ENCODE measurements at places on chromosomes 7 and 10.

- DNase-seq: no peak
These were observed 32.4 kb downstream of the SEMA3D start for GRCh38 chr7:85154282-85154937.

DNA sequence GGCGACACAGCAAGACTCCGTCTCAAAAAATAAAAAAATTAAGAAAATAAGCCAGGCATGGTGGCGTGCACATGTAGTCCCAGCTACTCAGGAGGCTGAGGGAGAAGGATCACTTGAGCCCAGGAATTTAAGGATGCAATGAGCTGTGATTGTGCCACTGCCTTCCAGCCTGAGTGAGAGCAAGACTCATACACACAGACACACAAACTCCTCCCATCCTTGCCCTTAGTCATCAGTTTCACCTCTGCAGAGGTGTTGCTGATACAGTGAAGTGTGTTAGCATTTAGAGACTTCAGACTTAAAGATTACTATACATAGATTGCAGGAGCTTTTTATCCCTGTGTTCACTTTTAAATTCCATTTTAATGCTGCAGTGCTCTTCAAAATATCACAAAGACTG is 5.5 kb upstream of the H2AZ2 start:
- DNase-seq: no peak

- DNase-seq: peak; percentile 26
These were observed 21.7 kb upstream of the PCGF5 start for GRCh38 chr10:91198781-91199180.

- no peak for DNase-seq
These were observed 666.7 kb upstream of the FOXK1 start for GRCh38 chr7:4015371-4015770.

DNA sequence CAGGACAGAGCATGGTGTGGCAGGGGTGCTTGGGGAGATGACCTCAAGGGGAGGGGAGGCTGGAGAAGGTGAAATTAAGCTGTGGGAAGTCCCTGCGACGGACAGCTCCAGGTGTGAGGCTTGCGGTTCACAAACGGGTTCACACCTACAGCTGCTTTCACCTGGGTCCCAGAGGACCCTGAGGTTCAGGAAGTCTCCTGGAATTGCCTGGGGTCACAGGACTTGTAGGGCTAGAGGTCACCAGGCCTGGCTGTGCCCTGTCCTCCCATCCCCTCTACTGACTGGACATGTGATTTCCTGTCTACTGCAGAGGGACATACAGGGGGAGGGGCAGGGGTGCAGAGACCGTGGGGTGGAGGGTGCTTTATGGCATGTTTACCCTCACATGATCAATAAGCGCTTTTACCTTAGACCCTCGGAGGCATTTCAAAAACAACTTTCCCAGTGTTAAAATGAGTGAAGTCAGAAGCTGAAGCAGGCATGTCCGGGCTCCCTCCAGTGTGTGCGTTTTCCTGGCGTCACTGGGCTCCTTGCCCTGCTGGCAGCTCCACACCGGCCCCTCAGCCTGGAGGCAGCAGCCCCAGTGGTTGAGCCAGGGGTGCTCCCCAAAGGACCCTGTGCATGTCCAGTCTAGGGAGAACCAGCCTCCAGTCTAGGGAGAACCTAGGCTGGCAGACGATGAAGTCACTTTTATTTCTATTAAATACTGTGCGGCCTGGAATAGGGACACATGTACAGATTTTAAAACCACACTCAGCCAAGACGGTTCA is 66.6 kb upstream of the IGFBP3 start:
- no peak for DNase-seq

DNA sequence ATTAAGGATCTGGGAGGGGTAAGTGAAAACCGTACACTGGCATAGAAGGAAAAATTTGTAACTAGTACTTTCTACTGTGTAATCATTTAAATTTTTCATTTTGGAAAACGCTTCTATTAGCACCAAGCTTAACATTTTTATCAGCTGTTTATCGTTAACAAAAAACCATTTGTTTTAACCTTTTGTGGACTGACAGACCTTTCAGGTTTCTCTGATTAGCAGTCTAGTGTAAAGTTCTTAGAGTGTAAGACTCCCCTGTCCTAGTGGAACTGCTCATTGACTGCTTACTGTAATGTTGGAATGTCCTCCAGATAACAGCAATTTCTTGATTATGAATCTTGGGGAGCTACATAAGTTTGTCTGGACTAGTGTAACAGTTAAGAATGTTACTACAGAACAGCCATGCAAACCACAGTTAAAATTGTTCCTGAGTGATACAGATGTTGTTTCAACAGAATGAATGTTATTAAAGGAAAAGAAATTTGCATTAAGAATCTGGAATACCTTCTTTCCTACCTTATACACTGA is 2.0 kb downstream of the DBF4 start:
- DNase-seq: no peak
